ENCODE measurements at places on chromosomes 2 and 18.

GRCh38 chr2:143893371-143893770 is 626.5 kb downstream of the ZEB2 start:
- no peak for DNase-seq

GRCh38 chr2:86764661-86765309 is 25.9 kb downstream of the CD8A start:
- DNase-seq = peak; percentile 39

- no peak for DNase-seq
Observed at GRCh38 chr18:2618009-2618408, 37.5 kb upstream of the SMCHD1 start.

- no peak for DNase-seq
Observed at GRCh38 chr2:132627536-132627935, 42.5 kb downstream of the LYPD1 start.

DNA sequence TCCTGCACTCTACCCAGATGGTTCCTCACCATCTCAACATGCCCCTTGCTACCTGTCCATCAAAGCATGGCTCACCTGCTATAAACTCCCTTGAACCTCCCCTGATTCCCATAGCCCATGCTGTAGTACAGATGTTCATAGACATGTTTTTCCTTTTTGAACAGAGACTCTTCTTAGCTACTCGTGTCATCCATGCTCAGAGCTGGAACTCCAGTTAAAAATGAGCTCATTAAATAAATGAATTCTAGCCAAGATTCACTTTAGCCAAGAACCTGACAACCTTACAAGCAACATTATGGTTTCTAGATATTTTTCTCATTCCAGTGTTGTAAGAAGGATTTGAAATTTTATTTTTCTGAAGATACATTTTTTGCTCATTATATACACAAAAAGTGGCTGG is 65.0 kb downstream of the SCG2 start:
- no peak for DNase-seq

DNA sequence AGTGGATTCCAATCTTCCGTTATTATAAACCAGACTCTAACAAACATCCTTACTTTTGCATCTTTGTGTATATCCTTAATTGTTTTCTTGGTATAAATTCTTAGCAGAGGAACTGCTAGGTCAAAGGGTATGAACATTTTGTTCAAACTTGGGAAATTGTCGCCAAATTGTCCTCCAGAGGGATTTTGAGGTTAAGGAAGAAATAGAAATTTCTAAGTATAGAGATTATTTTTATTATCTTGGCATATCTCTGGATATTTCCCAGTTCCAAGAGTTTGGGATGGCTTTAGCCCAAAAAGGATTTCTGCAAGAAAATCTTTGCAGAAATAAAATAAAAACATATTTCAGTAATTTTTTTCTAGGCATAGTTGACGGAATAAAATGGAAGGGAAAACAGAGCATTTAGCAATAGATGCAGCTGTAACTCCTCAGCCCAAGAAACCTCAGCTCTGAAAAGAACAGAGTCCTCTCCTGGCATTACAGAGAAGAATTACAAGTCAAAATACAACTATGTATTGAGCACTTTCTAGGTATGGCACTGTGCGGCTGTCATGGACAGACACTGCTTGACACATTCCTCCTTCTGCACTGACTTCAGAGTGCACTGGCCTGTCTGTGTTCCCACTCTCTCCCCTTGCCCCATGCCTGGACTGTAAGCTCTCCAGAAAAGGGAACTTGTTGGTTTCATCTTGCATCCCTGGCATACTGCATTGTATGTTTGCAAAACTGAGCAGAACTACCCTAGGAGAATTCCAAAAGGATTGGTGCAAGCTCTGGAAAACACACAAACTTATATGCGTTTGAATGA is 117.3 kb upstream of the STON1 start:
- no peak for DNase-seq

- DNase-seq = no peak
Observed at GRCh38 chr2:143623909-143624260, 494.7 kb downstream of the ARHGAP15 start.

- DNase-seq = no peak
Observed at GRCh38 chr18:46013484-46014189, 46.5 kb upstream of the EPG5 start.

GRCh38 chr2:144208924-144209323 is 311.0 kb downstream of the ZEB2 start:
- no peak for DNase-seq

GRCh38 chr2:230619491-230619890 is 93.2 kb upstream of the CAB39 start:
- no peak for DNase-seq

DNA sequence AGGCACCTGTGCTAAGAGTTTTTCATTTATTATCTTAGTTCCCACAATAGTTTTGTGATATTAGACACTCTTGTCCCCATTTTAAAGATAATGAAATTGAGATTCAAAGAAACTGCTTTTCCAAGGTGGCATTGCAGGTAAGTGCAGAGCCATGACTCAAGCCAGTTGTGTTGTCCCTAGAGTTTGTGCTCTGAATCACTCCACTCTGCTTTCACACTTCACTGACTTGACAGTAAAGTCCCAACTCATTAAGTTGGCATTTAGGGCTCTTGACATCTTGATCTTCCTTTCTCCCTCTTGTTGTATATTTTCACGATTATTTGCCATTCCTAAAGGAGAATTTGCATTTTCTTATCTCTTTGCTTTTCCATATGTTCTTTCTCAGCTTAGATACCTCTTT is 114.3 kb downstream of the DIS3L2 start:
- DNase-seq = no peak

- DNase-seq = no peak
Observed at GRCh38 chr18:37714691-37715090, 149.1 kb upstream of the CELF4 start.

GRCh38 chr2:8152392-8153257 is 529.2 kb upstream of the ID2 start:
- DNase-seq = no peak

DNA sequence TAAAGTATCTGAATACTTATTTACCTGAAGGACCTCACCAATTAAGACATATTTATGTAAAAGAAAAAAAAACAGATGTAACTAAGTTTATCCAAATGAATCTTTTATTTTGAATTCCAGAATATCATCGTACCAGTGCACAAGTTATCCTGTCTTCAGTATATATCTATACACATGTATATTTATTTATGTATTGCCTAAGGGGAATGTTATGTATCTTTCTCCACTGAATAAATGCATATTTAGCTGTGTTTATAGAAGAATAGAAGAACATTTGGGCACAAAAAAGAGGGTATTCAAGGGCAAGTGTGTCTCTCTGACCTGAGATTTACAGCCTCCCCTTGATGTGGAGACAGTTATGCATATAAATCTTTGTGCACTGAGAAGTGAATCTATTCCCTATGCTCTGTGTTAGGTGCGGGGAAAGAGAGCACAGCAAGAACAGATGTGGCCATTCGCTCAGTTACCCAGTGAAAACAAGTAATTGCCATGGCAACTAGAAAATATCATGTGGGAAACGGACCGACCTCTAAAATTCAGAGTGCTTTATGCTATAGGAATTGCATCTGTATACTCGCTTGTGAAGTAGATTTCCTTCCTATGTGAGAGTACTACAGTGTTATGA is 39.5 kb upstream of the ASXL3 start:
- DNase-seq = no peak

DNA sequence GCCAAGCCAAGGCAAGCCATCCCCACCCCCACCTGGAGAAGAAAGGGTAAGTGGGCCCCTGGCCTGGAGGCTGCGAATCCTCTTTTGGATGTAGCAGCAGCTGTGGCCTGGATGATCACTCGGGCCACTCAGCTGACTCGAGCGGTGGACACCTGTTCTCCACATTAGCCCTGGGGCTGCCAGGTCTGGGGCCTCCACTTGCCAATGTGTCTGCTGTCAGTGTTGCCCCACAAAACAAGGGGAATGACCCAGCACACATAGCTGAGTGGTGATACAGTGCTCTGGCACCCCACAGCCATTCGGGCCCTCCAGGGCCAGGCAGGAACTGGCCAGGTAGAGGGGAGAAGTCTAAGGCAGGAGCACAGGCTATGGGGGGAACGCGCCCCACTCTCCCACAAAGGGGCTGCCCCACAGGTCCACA is 2.6 kb downstream of the STK25 start:
- DNase-seq = no peak

GRCh38 chr18:3081584-3081991 is 68.6 kb upstream of the LPIN2 start:
- DNase-seq = no peak

- no peak for DNase-seq
Observed at GRCh38 chr18:67694787-67695186, 178.3 kb upstream of the DSEL start.

- no peak for DNase-seq
Observed at GRCh38 chr2:218605432-218605831, 2.3 kb upstream of the PLCD4 start.

GRCh38 chr2:160742667-160743066 is 249.1 kb upstream of the RBMS1 start:
- DNase-seq = no peak

DNA sequence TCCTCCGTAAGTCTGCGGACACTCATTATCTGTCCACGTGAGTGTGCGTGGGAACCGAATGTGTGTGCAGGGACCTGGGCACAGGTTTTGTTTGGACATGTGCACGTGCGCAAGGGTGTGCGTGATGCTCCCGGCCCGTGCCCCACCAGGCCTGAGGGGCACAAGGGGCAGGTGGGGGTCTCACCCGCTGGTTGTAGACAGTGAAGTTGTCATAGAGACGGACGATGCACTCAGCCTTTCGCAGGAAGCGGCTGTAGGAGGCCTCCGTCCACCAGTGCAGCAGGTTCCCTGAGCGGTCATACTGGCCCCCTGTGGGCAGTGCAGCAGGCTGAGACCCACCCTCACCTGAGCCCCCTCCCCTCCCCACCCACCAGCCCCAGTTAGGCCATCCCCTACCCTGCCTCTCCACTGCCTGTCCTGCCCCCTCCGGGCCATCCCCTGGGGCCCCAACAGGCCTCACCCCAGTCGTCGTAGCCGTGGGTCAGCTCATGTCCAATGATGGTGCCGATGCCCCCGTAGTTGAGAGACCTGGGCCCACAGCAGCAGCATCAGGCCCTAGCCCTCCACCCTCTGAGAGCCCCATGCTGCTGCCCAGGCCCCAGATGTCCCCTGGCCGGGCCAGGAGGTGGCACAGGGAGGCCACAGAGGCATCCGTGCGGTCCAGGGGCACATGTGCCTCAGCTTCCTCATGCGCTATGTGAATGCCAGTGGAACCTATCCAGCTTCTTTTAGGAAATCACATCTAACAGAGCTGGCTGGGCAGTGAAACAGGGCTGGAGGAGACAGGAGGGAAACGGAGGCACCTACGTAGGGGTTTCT is 6.1 kb downstream of the ECEL1 start:
- no peak for DNase-seq

GRCh38 chr2:191319186-191319585 is 74.0 kb downstream of the MYO1B start:
- no peak for DNase-seq

- DNase-seq = no peak
Observed at GRCh38 chr18:27668158-27668557, 483.1 kb upstream of the CHST9 start.

DNA sequence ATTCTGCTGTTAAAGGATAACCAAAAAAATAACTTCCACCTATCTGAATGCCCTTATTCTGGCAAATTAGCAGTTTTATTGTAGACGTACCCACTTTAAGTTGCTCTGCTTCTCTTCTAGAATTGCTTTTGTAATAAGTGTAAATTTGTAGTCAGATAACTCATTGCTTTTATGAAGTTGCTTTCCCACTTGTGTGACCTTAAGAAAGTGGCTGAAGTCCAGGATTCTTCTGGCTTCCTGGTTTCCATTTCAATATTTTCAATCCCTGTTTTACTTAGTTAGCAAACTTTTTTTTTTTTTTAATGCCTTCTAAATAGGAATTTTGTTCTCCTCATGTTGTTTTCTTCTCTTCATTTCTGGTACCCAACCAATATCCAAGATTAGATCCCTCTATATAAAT is 59.8 kb downstream of the GLS start:
- DNase-seq = no peak

DNA sequence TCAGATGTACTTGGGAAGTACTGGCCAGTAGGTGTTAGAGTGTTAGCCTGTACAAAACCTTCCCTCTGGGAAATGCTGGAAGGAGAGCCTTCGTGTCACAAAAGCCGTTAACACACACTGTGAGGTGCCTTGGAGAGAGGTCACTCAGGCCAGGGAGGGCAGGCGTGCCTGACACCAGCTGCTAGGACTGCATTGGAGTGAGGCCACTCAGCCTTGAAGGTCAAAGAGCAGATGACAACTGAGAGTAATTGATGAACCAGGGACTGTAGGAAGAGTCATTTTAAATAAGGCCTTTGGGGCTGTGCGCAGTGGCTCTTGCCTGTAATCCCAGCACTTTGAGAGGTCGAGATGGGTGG is 45.4 kb downstream of the ASAP2 start:
- DNase-seq = no peak

GRCh38 chr2:180991820-180992219 is 11.4 kb downstream of the UBE2E3 start:
- no peak for DNase-seq

DNA sequence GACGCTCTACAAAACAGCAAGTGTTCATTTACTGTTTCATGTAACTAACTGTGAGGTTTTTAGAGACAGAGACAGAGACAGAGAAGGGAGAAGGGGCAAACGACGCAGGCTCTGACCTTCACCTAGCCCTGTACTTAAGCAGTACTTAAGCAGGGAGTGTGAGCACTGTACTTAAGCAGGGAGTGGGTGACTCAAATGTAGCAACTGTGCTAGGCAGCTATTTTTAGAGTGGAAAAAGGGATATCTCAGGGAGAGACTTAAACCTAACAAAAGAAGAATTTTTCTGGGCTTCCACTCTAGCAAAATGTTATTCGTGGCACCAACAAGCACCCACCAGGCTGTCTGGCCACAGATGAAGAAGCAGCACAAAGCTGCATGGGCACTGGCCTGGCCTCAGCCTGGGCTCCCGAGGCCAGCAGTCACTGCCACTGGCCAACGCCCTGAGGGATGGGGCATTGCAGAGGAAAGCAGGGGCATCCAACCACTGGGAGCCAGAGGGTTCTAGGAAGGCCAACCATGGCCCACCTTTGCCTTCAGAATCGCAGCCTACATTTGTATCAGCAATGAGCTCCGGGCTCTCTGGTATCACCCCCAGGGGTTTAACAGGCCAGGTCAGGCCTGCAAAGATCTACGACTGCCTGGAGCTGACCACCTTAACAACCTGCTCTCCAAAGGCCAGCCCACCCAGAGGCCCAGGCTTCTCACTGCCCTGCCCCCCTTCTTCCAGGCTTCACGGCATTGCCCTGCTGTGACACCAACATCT is 154.3 kb downstream of the TTC32 start:
- no peak for DNase-seq

DNA sequence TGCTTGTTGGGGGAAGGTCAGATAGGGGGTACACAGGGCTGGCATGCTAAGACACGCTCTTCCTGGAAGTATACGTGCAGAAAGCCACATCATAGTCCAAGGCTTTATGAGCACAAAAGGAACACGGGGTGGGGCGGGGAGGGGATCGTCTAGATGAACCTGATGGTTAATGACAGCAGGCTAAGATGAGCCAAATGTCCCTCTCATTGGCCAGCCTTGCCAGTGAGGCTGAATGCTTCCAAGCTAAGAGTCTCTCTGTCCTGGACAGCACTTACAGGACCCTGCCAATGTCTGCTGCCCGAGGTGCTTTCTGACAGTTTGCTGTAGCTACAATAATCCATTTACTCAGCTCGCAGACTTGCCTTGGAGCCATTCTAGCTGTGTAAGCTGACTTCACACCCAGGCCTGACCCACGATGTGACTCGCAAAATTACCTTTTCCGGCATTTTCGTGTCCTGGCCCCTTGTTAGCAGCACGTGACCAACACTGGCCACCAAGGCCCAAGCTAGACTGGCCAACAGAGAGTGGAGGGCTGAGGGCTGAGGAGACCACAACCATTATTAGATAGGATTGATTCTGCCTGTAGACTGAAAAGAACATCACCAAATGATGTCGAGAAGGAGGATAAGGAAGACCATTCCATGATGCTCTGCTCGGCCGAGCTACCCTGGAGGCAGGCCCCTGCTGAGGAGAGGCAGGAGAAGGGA is 84.2 kb downstream of the MALT1 start:
- DNase-seq = no peak
